ENCODE measurements at places on chromosomes 11 and 22.

DNA sequence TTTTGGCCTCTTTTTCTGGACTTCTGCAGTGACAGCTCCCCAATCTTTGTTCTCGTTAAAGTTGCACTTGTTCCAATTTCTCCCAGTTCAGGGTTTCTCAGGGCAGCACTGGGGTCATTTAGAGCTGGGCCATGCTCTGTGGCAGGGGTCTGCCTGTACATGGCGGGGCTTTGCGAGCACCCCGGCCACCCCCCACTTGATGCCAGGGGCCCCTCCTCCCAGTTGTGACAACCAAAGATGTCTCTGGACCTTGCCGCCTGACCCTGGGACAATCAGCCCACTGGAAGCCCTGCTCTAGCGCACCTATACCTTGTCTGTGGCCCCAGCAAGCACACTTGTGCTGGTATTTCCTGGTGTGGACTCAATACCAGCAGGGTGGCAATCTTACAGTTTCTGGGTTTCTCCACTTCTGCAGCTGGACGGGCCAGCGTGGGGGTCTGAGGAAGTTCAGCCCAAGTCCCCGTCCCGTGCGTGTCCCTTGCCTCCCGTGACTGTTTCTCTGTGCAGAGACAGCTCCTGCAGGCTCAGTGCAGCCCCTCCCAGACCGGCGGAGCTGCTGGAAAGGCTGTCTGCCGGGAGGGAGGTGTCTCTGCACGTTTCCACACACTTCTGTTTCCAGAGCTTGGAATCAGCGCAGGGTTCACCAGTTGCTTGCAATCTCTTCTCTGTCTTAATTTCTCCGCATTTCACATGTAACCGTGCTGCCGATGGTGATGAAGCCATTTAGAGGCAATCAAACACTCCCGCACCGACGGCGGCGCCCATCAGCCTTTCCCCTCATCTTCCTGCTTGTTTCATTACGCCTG, 1328.9 kb downstream of the BRD1 start:
- DNase-seq: no peak

DNA sequence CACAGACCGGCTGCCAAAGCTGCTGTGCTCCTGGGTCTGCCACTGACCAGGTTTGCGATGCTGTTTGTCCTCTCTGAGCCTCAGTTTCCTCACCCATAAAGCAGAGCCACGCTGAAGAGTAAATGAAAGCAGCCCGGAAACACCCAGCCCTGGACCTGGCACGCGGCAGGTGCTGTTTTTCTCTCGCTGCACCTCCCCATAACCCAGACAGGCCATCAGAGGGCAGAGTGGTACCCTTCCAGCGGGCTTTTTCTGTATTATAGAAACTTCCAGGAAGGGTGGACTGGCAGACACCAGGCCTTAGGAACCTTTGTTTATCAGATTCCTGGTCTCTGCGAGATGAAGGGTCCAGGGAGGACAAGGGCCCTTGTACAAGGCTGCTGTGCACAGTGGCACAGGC, 17.9 kb upstream of the FGF19 start:
- no peak for DNase-seq

- DNase-seq: no peak
These were observed 58.8 kb upstream of the SYN3 start for GRCh38 chr22:33116841-33117547.

GRCh38 chr22:45475851-45476514, 26.7 kb upstream of the FBLN1 start:
- DNase-seq: no peak

All from HuH-7.5 (cell line).